Endodermal cell (in vitro differentiated cells): ENCODE measurements at places on chromosomes 4 and X.
A peak's percentile ranks its signal among the peaks of the same experiment; 100 is the strongest.

DNA sequence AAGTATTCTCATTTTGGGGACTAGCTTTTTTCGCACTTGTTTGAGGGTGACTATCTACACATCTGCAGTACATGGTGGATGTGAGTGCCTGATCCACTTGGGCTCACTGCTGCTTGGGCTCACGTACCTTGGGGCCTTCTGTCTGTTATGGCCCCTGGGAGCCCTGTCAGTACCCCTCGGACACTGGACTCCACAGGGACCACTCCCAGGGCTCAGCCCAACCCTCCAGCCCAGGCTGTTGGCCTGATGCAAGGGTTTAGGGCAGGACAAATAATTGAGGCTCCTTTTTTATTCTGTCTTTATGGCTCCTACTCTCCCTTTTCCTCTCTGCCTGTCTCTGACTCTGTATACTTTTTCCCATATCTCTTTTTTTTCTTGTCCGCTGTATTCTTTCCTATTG, 32.7 kb upstream of the MSN start:
- no peak for DNase-seq

GRCh38 chrX:151754641-151755215, 20.2 kb downstream of the CNGA2 start:
- no peak for DNase-seq

DNA sequence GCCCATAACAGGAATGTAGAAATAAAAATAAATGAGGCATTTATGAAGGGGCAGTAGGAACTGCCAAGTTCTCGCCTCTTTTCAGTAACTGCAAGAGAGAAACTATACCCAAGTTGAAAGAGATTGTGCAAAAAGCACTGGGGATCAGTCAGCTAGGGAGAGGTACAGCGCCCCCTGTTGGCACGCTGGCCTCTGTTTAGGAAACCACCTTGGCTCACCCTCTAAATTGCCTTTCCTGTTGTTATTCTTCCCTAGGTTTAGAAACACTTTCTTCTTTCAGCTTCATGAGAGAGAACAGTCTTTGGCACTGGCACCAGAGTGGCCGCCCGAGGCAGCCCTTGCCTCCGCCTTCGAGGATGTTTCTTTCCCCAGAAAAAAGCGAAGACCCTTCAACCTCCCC, 348.5 kb downstream of the MID1IP1 start:
- DNase-seq, result peak; percentile 93

DNA sequence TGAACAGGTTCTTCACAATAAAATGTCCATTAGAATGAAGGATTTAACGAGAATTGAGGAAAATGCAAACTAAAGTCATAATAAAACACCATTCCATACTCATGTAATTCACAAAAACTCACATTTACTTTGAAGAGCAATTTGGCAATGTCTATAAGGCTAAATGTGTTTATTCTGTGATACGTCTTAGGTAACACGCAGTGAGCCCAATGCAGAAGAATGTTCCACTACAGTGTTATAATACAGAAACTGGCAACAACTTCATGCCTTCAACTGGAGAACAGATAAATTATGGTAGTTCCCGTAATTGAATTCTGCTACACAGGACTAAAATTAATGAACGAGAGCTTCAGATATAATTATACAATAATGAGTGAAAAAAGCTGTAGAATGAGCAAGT, 17.4 kb downstream of the ADH5 start:
- DNase-seq, result no peak

DNA sequence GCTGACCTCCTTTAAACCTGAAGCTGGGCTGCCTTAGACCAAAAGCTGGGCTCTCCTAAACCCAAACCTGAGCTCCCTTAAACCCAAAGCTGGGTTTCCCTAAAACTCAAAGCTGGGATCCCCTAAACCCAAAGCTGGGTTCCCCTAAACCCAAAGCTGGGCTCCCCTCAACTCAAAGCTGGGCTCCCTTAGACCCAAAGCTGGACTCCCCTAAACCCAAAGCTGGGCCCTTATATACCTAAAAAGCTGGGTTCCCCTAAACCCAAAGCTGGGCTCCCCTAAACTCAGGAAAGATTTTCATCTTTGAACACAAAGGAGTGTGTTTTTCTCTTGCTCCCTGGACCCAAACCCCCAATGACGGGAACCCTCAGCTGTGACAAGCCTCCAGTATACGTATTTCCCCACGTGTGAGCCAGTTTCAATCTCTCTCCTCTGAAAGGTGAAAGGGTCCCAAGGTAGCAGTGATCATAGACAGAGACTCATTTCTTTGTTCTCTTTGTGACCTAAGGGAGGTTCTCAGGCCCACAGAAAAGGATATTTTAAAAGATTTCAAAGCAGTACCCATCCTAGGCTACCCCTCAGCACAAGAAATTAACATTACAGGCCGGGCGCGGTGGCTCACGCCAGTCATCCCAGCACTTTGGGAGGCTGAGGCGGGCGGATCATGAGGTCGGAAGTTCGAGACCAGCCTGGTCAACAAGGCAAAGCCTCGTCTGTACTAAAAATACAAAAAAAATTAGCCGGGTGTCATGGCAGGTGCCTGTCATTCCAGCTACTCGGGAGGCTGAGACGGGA, 31.3 kb upstream of the ASMTL start:
- no peak for DNase-seq

GRCh38 chrX:15242899-15243555, 26.9 kb downstream of the ASB9 start:
- no peak for DNase-seq

- no peak for DNase-seq
These were observed 69.1 kb downstream of the SPIN4 start for GRCh38 chrX:63282077-63282476.

DNA sequence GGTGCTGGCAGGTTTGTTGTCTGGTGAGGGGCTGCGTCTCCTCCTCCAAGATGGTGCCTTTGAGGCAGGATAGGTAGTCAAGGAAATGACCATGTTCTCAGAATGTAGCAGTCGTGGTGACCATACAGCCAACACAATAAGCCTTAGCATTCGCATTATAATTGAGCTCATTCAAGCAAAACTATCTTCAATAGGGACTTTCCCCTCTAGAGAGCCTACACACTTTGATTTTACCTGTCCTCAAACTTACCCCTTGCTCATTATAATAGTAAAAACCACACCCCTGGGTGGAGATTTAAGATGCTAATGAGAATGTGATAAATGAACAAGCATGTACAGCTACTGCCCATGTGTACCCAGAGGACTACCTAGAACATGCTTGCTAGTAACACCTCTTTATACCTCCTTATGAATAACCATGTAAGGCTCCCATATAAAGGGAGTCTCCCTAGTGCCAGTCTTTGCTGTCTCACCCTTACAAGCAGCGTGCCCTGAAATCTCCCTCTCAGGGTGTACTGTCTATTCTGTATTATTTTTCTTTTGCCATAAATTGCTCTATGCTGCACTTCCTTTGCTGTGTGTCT, 48.2 kb downstream of the FGFBP1 start:
- no peak for DNase-seq

DNA sequence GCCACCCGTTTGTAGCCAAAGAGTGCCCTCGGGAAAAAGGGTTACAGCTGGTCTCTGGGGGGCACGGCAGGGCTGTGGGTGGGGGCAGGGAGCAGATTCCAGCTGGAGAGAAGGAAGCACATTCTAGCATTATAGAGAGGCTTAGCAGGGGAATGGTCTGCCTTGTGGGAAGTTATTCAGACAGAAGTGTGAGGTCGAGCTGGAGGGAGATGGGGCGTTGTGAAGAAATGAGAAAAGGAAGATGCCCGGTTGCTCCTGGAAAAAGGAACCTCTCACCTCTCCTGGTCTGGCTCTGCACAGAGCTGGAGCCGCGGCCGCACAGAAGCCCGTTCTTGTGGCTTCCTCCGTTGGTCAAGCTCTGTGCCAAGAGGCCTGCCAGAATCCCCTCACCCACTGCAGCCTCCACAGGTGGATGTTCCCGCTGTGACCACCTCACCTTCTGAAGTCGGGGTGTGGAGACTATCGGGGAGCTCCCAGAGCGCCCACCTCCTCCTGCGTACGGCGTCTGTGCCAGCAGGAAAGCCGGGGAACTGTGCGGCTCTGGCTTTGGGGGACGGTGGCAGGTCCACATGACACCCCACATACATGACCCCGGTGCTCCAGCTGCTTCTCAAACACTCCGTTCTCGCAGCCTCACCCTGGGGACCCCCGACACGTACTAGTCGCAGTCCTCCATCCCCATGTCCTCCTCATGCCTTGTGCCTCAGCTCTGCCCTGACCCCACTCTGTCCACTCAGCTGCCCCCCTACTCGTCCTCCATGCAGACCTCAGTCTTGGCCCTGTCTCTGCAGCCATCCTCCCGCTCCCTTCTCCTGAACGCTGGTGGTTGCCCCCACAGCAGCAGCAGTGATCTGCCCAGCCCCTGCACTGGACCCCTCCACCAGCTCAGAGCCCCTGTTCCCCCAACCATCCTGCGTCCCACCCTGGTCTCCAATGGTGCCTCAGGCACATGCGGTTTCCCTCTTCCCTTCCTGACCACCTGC, 52.2 kb upstream of the HGFAC start:
- DNase-seq, result no peak

DNA sequence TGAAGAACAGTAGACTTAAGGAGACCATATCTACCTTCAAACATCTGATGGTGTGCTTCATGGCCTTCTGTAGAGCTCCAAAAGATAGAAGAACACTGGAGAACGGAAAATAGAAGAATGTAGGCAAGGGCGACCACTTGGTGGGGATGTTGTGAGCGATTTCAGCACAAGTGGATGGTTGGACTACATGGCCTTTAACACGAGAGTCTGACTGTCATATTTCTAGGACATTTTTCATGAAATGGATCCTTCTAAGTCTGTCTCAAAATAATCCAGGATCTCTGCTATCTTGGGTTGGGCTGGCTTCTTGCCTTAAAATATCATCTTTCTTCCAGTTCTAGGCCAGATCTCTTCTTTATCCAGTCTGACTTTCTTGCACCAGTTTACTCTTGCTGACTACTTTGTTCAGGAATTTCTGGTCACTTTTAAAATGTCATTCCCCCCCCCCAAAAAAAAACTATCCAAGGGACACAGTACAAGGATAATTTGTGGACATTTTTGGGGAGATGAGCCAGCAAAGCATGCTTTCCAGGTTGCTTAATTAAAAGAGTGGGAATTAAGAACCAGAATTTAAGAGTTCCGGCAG, 1.2 kb upstream of the MID1IP1 start:
- DNase-seq, result no peak

- no peak for DNase-seq
These were observed 83.5 kb downstream of the CHRNA9 start for GRCh38 chr4:40418430-40419230.

DNA sequence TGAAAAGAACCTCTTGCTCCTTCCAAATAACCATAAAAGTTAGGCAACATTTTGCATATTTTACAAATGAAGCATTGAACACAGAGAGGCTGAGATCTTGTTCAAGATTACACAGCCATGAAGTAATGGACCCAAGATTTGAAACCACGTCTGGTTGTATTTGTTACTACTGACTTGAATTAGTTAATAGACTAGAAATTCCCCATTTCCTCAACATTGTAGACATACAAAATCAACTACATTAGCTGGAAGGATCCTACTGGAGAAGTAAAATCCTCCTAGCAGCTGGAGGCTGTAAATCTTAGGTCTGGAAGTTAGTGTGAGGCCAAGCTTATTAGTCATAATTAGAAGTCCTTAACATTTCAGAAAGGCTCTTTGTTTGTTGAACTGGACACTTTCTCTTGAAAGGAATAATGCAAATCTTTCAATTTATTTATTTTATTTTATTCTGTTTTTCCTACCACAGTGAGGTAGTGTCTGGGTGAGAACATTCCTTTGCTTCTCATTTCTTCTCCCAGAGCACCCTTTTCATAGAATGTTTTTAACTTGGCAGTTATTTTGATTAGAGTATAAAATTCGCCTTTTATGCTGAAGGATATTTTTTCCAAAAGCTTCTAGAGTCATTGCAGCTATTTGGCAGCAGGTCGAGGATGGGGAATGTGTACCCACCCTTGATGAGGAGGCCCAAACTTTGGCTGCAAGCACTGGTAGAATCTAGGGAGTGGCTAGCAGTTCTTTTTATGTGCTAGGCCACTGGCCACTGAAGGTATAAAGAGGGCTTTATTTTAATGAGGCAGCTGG, 62.0 kb upstream of the CLNK start:
- DNase-seq, result no peak

DNA sequence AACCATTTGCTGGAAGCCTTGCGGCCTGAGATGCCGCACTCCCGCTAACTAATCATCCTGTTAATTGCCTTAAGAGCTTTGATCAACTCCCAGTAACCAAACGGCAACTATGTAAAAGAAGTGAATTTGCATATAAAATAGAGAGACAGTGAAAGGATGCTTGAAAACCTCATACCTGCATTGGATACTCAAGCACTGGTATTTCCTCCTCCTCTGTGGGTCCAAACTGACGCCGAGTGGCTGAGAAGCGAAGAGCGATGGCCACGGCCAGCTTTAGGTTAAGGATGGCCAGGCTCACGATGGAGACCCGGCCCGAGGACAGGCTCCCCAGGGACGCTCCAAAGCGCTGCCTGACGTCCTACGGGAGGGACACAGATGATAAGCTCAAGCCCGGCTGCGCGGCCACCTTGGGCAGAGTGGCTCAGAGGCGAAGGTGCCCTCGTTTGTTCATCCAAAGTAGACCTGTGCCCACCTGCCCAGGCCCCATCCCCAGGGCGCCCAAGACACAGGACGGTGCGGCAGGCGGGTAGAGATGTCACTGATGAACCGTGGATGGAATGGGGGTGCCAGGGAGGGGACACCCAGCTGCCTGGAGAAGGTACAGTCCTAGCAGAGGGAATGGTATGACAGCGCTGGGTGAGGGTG, 43.6 kb downstream of the ACOX3 start:
- DNase-seq, result no peak

GRCh38 chrX:314049-314448, 4.5 kb downstream of the GTPBP6 start:
- DNase-seq, result no peak

- DNase-seq, result peak; percentile 78
These were observed at the start of gene RNF212 for GRCh38 chr4:1113311-1114009. Gene RNF212, minus strand, starts transcription at chr4:1113564. Its CDS starts 100 bp downstream, at chr4:1113464.

GRCh38 chrX:126985027-126985426, 165.5 kb downstream of the PRR32 start:
- no peak for DNase-seq

GRCh38 chr4:83267121-83267829, 17.3 kb downstream of the COQ2 start:
- no peak for DNase-seq

DNA sequence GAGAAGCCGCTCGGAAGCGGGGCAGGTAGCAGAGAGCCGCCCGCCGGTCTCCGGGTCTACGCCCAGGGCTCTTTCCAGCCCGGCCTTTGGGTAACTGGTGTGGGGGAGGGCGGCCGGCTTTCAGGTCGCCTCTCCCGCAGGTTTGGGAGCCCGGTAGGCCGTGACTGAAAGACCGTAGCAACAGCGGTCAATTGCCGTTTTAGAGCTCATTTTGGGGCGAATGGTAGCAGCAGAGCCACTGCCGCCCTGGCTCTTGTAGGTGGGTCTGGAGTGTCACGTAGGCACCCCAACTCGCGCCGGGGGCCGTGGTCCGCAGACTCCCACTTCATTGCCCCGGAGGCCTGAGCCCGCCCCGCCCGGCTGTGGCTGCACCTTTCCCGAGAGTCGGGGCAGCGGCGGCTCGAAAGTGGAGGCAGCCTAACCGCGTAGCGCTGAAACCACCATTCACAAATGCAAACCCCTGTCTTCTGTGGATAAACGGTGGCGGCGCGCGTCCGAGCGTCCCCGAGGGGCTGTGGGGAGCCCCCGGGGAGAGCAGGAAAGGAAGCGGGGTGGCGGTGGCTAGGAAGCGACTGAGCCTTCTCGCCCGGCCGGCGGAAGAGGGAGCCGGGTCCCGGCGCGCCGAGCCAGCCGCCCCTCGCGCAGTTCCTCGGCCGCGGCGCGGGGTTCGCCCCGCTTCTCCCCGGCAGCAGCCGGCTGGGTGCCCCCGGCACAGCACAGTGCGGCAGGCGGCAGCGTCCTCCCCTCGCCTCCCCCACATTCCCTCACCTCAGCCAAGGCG, 2185.1 kb upstream of the TENM3 start:
- DNase-seq, result peak; percentile 86
